DMS153 (cell line): ENCODE measurements at places on chromosomes 1 and 21.

GRCh38 chr1:245877976-245878375 lies 629.1 kb downstream of the SMYD3 start:
- DNase-seq: no peak

GRCh38 chr1:18807334-18808063 lies 52.0 kb downstream of the TAS1R2 start:
- no peak for DNase-seq

GRCh38 chr1:107897438-107898345 lies 67.3 kb downstream of the VAV3 start:
- no peak for DNase-seq

DNA sequence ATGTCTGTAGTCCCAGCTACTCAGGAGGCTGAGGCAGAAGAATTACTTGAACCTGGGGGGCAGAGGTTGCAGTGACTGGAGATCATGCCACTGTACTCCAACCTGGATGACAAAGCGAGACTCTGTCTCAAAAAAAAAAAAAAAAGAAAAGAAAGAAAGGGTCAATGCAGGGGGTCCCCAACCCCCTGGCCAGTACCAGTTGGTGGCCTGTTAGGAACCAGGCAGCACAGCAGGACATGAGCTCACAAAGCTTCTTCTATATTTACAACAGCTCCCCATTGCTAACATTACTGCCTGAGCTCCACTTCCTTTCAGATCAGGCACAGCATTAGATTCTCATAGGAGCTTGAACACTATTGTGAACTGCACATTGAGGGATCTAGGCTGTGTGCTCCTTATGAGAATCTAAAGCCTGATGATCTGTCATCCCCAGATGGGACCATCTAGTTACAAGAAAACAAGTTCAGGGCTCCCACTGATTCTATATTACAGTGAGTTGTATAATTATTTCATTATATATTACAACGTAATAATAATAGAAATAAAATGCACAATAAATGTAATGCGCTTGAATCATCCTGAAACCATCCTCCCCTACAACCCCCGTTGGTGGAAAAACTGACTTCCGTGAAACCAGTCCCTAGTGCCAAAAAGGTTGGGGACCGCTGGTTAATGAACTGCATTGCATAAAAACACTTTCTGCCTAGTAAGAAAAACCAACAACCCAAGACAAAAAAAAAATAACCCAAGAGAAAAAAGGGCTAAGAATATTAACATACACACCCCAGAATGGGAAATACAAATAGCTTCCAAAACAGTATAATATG lies 2.8 kb downstream of the ZBTB8OS start:
- no peak for DNase-seq

DNA sequence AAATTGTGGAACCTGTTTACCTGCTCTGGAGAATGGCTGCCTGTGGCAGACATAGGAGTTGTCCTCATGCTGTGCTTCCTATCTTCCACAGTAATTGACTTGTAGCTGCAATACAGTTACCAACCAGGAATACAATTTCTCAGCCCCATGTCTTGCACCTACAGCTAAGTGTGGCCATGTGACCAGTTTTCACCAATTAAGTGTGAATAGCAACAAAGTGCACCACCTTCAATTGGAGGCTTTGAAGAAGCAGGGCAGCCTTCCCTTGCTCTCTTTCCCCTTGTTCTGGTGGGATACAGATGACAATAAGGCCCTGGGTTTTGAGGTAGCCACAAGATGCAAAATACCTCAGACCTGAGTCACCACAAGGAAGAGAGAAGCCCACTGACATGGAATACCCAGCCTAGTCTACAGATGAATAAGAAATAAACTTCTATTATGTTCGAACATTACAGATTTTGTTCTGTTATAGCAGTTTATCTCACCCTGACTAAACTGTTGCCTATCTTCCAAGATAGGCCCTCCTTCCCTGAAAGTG lies 70.2 kb upstream of the S1PR1 start:
- DNase-seq: no peak

DNA sequence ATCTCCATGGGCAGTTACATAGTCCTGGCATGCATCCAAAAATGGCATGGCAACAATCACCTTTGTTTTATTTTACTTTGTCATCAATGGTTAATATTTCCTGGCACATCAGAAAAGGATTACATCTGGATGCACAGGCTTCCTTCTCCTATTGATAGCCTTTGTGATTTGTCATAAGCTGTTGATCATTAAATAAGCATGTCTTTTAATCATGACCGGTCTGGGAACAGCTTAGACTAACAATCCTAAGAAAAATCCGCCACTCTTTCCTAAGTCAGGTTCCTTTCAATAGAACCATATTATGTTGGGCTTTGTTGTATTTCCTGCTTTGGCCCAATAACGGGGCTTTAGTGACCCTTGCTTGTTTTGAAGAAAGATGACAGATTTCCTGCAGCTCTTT lies 330.6 kb downstream of the DUSP10 start:
- no peak for DNase-seq

DNA sequence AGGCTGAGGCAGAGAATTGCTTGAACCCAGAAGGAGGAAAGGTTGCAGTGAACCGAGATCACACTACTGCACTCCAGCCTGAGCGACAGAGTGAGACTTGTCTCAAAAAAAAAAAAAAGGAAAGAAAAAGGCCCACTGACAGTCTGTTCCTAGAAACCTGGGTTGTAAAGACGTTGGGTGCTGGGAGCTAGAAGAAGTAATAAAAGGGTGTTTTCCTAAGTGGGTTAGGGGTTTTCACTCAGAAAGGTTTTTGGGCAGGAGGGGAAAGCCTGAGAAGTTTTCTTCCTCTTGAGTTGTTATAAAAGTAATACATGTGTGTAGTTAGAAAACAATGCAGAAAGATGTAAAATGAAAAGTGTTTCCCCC lies 25.4 kb downstream of the CELA3A start:
- DNase-seq: no peak

GRCh38 chr1:52127181-52128180 lies 14.4 kb upstream of the ZFYVE9 start:
- no peak for DNase-seq

GRCh38 chr21:37292941-37293340 lies 25.8 kb upstream of the VPS26C start:
- DNase-seq: no peak

DNA sequence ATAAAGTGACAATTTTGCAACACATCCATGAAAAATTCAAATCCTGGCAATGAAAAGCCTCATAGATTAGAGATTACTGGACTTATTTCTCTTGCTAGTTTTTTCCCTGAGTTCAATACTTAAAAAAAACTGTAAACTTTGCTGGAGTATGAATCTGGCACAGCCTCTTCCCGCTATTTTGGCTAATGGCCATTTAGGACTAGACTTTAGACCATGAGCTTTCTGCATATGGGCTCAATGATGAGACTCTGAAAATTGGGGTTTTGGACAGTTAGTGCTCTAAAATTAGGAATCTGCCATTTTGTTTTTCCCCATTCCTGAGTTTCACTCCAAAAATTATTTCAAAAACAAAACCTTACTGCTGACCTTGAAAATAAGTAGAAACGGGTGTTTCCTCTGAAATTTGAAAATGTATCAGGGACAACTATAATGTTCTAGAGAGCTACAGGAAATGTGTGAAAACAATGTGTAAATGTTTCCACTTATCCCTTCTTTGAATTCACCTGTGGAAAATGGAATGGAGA lies 137.5 kb downstream of the HMCN1 start:
- DNase-seq: no peak
